ENCODE measurements at places on chromosomes 3 and 15. TPM values are rescaled to one million over a fixed set of nuclear protein-coding genes. Genes with fewer than 3 reads are reported as not detected.

The CP gene
- not detected for total RNA-seq

The CCNL1 gene
- 174 TPM for total RNA-seq

The NAALADL2 gene
- 0.29 TPM for total RNA-seq

The SLC12A1 gene
- total RNA-seq = not detected

The GPD1L gene
- total RNA-seq = 20.0 TPM

The CHRNA5 gene
- not detected for total RNA-seq

The CHRNA3 gene
- total RNA-seq = not detected

The CCR4 gene
- not detected for total RNA-seq

The DPH6 gene
- total RNA-seq = 15.4 TPM

The HERC2 gene
- total RNA-seq = 58.7 TPM

Measured in Karpas-422 (cell line).